ENCODE measurements at places on chromosomes 1 and 21.

DNA sequence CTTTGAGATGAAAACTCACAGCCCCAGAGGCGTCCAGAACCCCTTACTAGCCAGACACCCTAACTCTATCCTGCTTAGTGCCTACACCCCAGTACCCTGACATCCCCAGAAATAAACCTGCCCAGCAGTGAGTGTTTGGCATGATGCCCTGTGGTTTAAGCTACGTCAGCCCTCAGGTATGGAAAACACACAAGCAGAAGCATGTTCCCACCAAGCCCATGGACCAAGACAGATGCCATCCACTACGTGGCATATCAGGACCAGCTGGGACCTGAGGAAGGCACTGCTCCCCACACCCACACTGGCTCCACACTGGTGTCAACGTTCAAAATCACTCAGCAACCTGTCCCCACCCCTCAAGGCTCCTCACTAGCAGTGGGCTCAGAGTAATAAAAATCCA, 116.4 kb downstream of the SYT2 start:
- H3K27me3 ChIP-seq = no peaks in the 10 kb centered on the region
- H3K36me3 ChIP-seq = no peaks in the 10 kb centered on the region
- DNase-seq = no peak
- H3K4me3 ChIP-seq = no peak overlapping the region
- H3K27ac ChIP-seq = no peak overlapping the region

- no peaks in the 10 kb centered on the region for H3K27me3 ChIP-seq
- no peak overlapping the region for H3K4me3 ChIP-seq
- no peaks in the 10 kb centered on the region for H3K36me3 ChIP-seq
- no peaks in the 10 kb centered on the region for H3K4me1 ChIP-seq
- no peak for DNase-seq
These were observed 240.2 kb downstream of the ATG4C start for GRCh38 chr1:63024132-63024531.

- H3K27me3 ChIP-seq = no peaks in the 10 kb centered on the region
- no peaks in the 10 kb centered on the region for H3K36me3 ChIP-seq
- DNase-seq = no peak
- H3K4me3 ChIP-seq = no peak overlapping the region
- H3K27ac ChIP-seq = no peak overlapping the region
These were observed 10.5 kb upstream of the LRRC52 start for GRCh38 chr1:165533254-165533653.

GRCh38 chr1:84506002-84506728, at the start of the genes GNG5 and SPATA1:
Gene GNG5, minus strand, starts transcription at chr1:84506581. Its CDS starts 490 bp downstream, at chr1:84506091.
Gene SPATA1, plus strand, starts transcription at chr1:84506386. Its CDS starts 9,974 bp downstream, at chr1:84516360.
- peak; percentile 97 for DNase-seq
- H3K27ac ChIP-seq = peak within 1 kb of the TSS; percentile 76
- H3K4me1 ChIP-seq = peaks cover 2% of the 10 kb centered on the region

DNA sequence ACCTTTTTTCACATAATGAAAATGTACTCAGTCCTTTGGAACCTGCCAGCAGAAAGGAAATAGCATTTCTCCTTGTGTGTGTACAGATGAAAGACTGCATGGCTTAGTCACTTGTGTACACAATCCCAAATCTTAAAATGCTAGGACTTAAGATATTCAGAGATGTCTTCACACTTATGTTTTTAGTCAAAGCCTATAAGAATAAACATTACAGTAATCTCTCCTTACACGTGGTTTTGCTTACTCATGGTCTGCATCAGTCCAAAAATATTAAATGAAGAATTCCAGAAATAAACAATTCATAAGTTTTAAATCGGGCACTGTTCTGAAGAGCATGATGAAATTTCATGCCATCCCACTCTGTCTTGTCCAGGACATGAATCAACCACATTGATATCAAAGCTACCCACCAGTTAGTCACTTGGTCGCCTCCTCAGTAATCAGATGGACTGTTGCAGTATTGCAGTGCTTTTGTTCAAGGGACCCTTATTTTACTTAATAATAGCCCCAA, 75.7 kb upstream of the RRP15 start:
- no peak for DNase-seq
- H3K27me3 ChIP-seq = no peaks in the 10 kb centered on the region
- H3K4me3 ChIP-seq = no peak overlapping the region
- no peak overlapping the region for H3K27ac ChIP-seq
- no peaks in the 10 kb centered on the region for H3K4me1 ChIP-seq

DNA sequence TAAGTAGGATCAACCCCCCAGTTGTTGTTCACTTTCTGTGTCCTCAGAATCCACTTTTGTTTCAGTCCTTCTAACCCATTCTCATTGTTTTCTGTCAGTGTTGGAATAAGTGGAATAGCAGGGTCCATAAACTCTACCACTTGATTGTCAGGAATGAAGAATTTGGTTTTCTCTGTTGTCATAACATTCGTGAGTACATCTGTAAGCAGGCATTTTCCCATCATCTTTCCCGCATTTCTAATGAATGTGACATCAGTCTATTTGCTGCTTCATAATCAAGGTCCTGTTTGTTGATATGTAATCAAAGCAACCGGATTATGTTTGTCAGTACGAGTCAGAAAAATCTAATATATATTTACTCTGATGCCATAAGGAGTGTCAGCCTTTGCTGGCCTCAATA, 147.1 kb downstream of the KIF26B start:
- H3K4me1 ChIP-seq = no peaks in the 10 kb centered on the region
- no peaks in the 10 kb centered on the region for H3K27me3 ChIP-seq
- no peaks in the 10 kb centered on the region for H3K36me3 ChIP-seq
- no peak for DNase-seq

DNA sequence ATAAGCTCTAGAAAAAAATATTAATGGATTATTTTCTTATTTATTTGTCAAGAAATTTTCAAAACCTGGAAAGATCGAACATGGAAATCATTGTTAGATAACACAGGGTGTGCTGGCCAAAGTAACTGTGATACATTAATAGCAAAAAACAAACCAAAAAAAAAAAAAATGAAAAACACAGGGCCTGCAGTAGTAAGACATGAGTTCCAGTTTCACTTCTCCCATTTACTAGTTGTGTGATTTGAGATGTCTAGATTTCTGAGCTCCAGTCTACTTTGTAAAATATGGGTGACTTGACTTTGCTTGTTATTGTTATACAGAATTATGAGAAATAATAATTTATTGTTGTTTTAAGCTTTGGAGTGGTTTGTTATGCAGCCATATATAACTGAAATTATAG, 13.6 kb downstream of the FAM177B start:
- no peak for DNase-seq
- no peaks in the 10 kb centered on the region for H3K4me1 ChIP-seq
- no peak overlapping the region for H3K4me3 ChIP-seq
- H3K27me3 ChIP-seq = no peaks in the 10 kb centered on the region

GRCh38 chr1:209780268-209780667, 4.1 kb downstream of the C1orf74 start:
- no peak for DNase-seq
- H3K27ac ChIP-seq = no peak overlapping the region
- no peaks in the 10 kb centered on the region for H3K27me3 ChIP-seq

- no peaks in the 10 kb centered on the region for H3K36me3 ChIP-seq
- H3K4me3 ChIP-seq = no peak overlapping the region
- H3K27me3 ChIP-seq = no peaks in the 10 kb centered on the region
- H3K4me1 ChIP-seq = no peaks in the 10 kb centered on the region
- DNase-seq = no peak
- no peak overlapping the region for H3K27ac ChIP-seq
These were observed 40.0 kb downstream of the EPHB2 start for GRCh38 chr1:22750685-22751051.

GRCh38 chr1:59195151-59195550, 101.7 kb upstream of the FGGY start:
- no peak overlapping the region for H3K4me3 ChIP-seq
- H3K27me3 ChIP-seq = no peaks in the 10 kb centered on the region
- H3K27ac ChIP-seq = no peak overlapping the region

DNA sequence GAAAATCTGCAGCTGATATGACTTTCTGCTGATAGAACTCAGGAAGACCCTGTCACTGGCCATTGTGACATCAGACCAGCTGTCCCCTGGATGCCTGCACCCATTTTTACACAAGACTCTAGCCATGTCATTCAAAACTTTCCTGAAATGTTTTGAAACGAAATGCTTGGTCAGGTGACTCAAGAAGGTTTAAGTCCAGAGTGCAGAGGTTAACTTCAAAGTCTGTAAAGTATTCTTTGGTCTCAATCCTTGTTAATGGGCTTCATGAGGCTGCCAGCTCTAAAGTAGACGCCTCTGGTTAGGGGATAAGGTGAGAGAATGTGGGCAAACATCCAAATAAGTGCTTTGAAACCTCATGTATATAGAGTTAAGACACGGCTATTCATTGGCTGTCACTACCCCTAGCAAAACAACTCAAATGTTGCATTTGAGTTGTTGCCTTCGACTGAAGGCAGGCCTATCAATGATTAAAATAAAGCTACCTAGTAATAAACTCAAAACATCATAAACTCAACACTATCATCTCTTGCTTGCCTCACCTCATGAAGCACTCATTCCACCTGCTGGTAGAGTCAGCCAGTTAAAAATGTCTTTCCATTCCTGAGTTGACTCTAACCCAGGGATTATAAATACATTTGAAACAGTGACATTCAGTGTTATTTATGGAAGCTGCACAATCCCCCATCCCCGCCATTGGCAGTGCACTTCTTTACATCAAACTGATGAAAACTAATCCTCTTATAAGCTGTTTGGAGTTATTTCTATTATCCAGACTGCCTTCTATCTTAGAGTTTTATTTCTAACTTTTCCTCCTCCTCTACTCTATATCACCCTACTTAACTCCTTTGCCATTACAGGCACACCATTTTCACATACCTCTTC, 26.0 kb downstream of the RABIF start:
- H3K4me1 ChIP-seq = peaks cover 8% of the 10 kb centered on the region
- DNase-seq = no peak
- H3K27ac ChIP-seq = no peak overlapping the region
- H3K36me3 ChIP-seq = 0 out of 2 replicates have a peak, but pooled peaks cover under 1% of the 10 kb centered on the region

GRCh38 chr1:33167650-33168447, 14.0 kb downstream of the TRIM62 start:
- H3K36me3 ChIP-seq = no peaks in the 10 kb centered on the region
- peaks cover 25% of the 10 kb centered on the region for H3K4me1 ChIP-seq
- H3K27me3 ChIP-seq = no peaks in the 10 kb centered on the region
- H3K27ac ChIP-seq = no peak overlapping the region

DNA sequence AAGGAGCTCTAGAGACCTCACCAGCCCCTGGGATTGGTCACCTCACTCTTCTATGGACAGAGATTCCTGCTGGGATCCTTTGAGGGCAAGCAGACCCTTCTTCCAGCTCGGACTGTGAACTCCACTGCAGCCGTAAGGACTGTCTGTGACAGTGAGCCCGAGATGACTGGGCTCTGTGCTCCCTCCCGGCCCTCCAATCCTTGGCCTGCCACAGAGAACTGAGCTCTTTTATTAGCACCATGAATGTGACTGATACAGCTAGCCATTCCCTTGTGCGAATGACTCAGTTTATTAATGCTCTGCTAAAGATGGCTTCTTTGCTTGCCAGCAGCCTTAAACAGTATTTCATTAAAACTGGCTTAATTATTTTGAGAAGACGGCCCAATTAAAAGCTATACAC, 194.6 kb upstream of the LMO4 start:
- DNase-seq = no peak
- no peaks in the 10 kb centered on the region for H3K36me3 ChIP-seq
- no peaks in the 10 kb centered on the region for H3K27me3 ChIP-seq
- no peaks in the 10 kb centered on the region for H3K4me1 ChIP-seq
- no peak overlapping the region for H3K4me3 ChIP-seq

- H3K36me3 ChIP-seq = no peaks in the 10 kb centered on the region
- no peak for DNase-seq
- H3K27me3 ChIP-seq = peaks cover 1% of the 10 kb centered on the region
- H3K4me3 ChIP-seq = no peak overlapping the region
- no peaks in the 10 kb centered on the region for H3K4me1 ChIP-seq
These were observed 90.0 kb downstream of the TYW3 start for GRCh38 chr1:74822851-74823401.

GRCh38 chr1:16167331-16168143, 11.7 kb upstream of the EPHA2 start:
- no peaks in the 10 kb centered on the region for H3K27me3 ChIP-seq
- peak overlapping the region; percentile 43 for H3K27ac ChIP-seq
- H3K4me1 ChIP-seq = peaks cover 4% of the 10 kb centered on the region
- peak overlapping the region; percentile 43 for H3K4me3 ChIP-seq

- no peak overlapping the region for H3K4me3 ChIP-seq
- no peak overlapping the region for H3K27ac ChIP-seq
- H3K4me1 ChIP-seq = no peaks in the 10 kb centered on the region
- no peaks in the 10 kb centered on the region for H3K36me3 ChIP-seq
- H3K27me3 ChIP-seq = no peaks in the 10 kb centered on the region
These were observed 44.9 kb upstream of the FOXD3 start for GRCh38 chr1:63277195-63278192.

GRCh38 chr1:23578311-23578996, 19.2 kb upstream of the ID3 start:
- no peaks in the 10 kb centered on the region for H3K36me3 ChIP-seq
- H3K4me1 ChIP-seq = peaks cover 4% of the 10 kb centered on the region
- no peaks in the 10 kb centered on the region for H3K27me3 ChIP-seq
- H3K27ac ChIP-seq = no peak overlapping the region

DNA sequence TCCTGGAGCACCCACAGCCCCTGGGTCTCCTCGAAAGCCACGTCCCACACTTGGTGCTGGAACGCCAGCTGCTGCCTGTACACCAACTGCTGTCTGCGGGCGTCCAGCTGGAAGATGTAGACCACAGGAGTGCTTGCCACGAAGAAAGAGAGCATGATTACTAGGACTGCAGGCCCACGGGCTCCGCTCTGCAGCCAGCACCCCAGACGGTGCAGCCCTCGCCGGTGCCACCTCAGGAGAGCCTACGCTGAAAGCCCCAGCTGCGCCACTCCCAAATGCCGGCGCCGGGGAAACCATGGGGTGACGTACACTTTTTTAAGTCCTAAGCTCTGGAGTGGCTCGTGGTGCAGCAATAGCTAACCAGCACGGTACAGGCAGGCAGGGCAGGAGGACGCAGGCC, 25.7 kb downstream of the WDR4 start:
- no peak overlapping the region for H3K4me3 ChIP-seq
- no peak for DNase-seq
- no peaks in the 10 kb centered on the region for H3K4me1 ChIP-seq
- H3K36me3 ChIP-seq = peaks cover 41% of the 10 kb centered on the region
- no peaks in the 10 kb centered on the region for H3K27me3 ChIP-seq

DNA sequence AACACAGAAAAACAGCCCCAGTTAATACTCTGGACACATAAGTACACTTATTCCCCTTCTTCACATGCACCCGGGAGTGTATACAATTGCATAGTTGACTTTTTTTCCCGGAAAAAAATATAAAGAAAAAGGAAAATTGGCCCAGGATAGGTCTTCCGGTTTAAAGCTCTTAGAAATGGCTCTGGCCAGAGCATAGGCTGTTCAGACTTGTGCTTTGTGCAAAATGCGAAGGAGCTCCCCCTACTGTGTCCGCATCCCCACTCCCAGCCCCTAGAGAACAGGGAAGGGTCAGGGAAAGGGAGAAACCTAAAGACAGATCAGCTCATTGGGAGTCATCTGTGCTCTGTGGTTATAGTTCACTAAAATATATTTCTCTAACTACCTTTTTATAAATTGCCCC, 5.5 kb upstream of the MTMR11 start:
- no peak overlapping the region for H3K27ac ChIP-seq
- no peaks in the 10 kb centered on the region for H3K27me3 ChIP-seq
- DNase-seq = no peak
- H3K4me1 ChIP-seq = peaks cover 4% of the 10 kb centered on the region

- H3K4me1 ChIP-seq = no peaks in the 10 kb centered on the region
- H3K36me3 ChIP-seq = no peaks in the 10 kb centered on the region
- H3K27me3 ChIP-seq = no peaks in the 10 kb centered on the region
- H3K4me3 ChIP-seq = no peak overlapping the region
These were observed 4.4 kb downstream of the TGFB2 start for GRCh38 chr1:218349348-218350034.
